ENCODE measurements at places on chromosomes 3 and 15.

GRCh38 chr3:46700772-46701171 lies 420 bp upstream of the TMIE start:
- DNase-seq: no peak

DNA sequence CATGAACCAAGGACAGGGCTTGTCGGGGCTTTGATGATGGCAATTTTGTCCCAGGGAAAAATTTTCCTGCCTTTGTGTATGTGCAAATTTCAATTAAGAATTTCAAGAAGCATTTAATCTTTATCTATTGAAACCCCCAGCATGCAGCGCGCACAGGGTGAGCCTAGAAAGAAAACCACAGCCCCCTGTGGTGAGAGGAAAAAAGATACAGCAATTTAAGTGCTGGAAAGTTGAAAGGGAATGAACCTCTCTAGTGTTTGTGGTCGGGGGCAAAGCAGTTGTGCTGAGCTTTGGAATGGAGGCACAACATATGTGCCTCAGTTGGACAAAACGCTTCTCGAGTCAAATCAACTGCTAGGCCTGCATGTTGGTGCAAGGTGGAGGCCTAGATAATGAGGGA lies 111.8 kb upstream of the C15orf61 start:
- no peak for DNase-seq

DNA sequence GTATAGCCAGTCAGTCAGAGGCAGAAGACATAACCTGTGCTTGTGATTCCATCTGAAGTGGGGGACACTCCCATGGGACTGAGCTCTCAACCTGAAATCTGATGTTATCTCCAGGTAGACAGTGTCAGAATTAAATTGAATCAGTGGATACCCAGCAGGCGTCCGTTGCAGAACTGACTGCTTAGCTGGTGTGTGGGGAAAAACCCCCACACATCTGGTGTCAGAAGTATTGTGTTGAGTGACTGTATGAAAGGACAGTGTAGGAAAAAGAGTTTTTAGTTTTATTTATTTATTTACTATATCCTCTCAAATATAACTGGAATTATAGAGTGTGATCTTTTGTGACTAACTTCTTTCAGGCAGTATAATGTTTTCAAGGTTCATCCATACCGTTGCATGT lies 10.4 kb downstream of the KPNA4 start:
- DNase-seq: no peak

DNA sequence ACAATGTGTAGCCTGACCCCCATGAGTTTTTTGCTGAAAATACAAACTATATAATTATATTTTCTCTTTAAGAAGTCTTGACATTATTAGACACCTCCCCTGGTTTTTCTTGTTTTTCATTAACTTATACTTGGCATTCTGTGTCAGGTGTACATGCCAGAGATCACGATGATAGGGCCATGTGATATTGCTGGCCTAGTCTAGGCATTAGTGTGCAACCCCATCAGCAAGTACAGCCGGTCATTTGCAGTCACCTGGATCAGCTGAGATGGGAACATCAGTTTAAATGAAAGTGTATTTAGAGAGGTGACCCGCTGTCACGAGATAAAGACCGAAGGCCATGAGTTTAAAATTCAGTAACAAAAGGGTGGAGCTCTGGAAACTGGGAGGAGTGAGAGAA lies 12.6 kb upstream of the SPPL2A start:
- no peak for DNase-seq

DNA sequence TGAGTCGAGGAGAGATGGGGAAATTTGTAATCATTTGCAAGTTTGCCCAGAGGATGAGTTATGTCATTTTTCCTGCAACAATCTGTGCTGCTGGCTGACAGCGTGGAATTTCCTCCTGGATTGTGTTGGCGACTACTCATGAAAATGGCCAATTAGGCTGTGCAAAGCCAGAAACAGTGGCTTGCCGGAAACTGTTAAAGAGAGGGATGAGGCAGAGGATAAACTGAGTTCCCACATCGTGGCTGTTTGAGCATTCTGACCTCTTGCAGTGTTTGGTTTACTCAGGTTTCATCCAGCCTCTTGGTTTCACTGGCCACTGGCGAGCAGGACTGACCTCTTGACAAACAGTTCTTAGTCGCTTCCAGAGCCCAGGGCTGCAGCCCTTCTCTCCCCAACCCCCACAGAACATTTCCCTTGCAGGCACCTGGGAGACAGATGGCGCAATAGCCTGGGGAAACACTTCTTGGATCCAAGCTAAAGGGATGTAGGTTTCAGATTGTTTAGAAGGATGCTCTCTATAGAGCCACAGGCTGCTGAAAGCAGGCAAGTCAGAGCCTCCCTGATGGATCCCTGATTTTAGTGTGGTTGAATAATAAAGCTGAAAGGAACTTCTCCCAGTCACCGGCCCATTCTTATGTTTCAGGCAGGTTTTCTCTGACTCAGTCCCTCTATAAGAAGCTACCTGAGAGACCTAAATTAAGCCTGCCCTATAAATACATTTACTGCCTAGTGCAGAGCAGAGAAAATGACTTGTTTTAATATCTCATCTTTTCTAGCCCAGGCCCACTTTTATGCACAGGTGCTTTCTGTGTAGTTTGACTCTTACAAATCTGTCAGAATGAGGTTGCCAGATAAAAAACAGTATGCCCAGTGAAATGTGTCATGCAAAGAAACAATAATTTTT lies 92.8 kb upstream of the UBE2E1 start:
- no peak for DNase-seq

GRCh38 chr3:69325151-69325550 lies 60.7 kb downstream of the FRMD4B start:
- DNase-seq: no peak

- no peak for DNase-seq
These were observed 271.6 kb upstream of the ARRDC4 start for GRCh38 chr15:97688886-97689285.

- no peak for DNase-seq
These were observed 113.9 kb downstream of the OXNAD1 start for GRCh38 chr3:16378920-16379319.

DNA sequence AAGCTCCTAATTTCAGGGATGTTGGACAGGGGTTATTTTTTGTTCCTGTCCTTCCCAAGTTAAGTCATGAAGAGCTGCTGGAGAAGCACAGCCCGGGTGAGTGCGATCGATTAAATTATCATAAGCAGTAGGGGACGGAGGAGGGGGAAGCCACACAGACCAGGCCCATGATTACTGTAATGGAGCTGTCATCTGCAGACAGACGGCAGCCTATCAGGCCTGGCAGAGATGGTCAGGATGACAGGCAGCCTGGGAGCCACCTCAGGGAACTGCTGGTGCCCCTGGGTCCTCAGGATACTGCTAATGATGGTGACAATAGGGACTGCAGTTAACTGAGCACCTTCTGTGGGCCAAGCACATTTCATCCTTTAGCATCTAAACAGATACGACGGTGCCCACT lies 147.7 kb downstream of the RAB11A start:
- DNase-seq: no peak

GRCh38 chr3:28841441-28841840 lies 439.4 kb upstream of the RBMS3 start:
- DNase-seq: no peak

DNA sequence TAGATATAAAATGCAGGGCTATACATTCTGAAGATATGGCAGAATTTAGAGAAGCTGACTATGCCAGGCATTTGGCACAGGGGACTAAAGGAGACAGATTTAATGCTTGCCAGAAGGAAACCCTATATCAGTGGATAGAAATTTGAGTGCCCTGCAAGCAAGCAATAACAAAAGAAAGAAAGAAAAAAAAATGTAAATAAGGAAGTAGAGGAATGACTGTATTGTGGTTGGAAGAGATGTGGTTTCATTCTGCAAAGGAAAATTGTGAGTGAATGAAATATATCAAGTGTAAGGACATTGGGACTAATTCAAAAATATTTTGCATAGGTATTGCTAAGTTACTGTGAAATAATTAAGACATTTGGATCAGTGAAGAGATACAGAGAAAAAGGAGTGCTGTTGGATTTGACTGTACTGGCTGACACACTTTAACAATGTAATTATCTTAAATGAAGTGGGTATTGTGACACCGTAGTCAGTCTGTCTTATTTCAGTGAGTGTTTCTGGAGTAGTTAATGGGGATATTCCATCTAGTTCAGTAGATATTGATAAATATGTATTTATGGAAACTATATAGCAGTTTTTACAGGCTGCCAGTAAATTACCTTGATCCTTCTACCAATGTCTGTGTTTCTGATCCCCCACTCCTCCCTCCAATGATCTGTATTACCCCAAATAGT lies 418.2 kb downstream of the CNTN4 start:
- DNase-seq: no peak

- no peak for DNase-seq
These were observed 146.2 kb downstream of the NFKBIZ start for GRCh38 chr3:101995371-101996046.

GRCh38 chr15:95559875-95560394 lies 770.6 kb upstream of the NR2F2 start:
- no peak for DNase-seq

- no peak for DNase-seq
These were observed 746.7 kb downstream of the NAALADL2 start for GRCh38 chr3:175605851-175606250.

DNA sequence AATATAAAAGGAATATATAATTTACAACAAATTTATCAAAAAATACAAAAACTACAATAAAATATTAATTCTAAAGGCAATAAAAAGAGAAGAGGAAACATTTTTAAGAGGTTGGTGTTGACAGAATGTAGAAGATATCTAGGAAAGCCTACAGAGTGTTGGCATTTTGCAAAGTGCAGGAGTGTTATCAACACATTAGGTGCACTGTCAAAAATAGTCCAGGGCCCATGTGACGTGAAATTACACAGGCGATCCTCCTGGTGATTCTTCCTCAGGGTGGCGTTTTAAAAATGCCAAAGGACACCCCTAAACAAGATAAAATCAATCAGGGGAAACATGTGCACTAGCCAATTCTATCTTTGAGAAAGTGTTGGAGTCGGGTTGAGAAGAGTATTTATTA lies 222.7 kb downstream of the ARPP21 start:
- no peak for DNase-seq

- no peak for DNase-seq
These were observed 365.1 kb upstream of the SLCO3A1 start for GRCh38 chr15:91488452-91488851.

DNA sequence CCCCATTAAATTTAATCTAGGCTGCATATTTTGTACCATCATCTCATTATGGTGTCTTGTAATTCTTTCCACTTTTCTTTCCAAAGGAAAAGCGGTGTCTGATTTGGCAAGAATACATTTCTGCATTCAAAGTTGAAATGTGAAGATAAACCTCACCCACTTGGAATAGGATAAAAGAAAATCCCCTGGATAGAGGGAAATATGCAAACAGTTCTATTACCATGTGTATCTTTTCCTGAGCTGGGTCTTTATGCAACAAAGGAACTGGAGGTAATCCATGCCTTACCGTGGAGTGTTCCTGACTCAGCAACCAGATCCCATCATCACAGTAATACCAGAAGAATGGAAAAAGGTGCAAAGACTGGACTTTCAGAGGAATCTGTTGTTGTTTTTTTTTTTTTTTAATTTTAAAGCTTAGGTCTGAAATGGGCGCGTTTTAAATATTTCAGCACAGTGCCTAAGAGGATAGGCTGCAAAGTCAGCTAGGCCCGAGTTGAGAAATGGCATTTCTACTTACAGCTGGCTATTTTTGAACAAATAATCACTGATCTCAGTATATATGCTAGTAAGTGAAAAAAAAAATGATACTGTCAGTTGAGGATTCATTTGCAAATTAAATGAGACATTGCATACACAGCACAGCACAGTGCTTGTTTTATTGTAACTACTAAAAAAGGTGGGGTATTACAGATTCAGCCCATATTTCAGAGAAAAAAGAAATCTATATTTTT lies 55.5 kb upstream of the ADAMTS9 start:
- DNase-seq: no peak

DNA sequence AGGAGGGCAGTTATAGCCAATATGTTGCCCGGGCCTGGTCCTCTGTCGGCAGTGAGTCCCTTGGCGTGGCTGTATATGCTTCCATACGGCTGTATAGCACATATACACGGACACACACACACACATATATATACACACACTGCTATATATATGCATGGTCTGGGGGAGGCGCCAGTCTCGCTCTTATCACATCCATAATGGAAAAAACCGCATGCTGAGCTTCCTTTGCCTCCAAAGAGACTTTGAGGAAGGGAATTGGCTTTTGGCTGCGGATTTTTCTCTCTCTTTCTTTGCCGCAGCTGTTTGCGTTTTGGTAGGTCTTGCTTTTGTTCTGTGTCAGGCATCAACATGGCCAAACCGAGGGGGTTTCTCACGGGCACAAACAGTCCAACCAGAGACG lies 11.3 kb upstream of the TMEM115 start:
- no peak for DNase-seq

GRCh38 chr15:99509686-99510461 lies 55.9 kb upstream of the MEF2A start:
- DNase-seq: no peak

GRCh38 chr15:96207377-96208006 lies 123.0 kb upstream of the NR2F2 start:
- no peak for DNase-seq

- DNase-seq: no peak
These were observed 34.2 kb downstream of the ATP2B2 start for GRCh38 chr3:10471054-10471688.

GRCh38 chr3:63927422-63928280 lies 15.5 kb upstream of the SCAANT1 start:
- no peak for DNase-seq

DNA sequence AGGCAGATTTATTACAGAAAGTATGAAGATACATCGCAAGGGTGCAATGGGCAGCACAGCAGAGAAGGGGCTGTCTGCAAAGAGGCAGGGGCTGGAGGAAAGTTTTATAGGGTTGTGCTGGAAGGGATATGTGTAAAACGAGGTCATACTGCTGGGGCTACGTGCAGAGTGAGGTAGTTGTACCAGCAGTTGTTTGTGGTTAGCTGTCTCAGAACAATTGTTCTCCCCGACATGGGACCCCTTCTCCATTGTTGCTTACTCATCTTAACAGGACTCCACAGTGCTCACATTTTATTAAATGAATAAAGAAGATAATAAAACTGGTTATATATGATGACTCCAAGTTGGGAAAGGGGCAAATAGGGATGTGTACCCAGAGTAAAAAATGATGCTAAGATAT lies 49.4 kb downstream of the GTPBP8 start:
- DNase-seq: no peak

- no peak for DNase-seq
These were observed 25.1 kb downstream of the SLC24A5 start for GRCh38 chr15:48145923-48146322.

DNA sequence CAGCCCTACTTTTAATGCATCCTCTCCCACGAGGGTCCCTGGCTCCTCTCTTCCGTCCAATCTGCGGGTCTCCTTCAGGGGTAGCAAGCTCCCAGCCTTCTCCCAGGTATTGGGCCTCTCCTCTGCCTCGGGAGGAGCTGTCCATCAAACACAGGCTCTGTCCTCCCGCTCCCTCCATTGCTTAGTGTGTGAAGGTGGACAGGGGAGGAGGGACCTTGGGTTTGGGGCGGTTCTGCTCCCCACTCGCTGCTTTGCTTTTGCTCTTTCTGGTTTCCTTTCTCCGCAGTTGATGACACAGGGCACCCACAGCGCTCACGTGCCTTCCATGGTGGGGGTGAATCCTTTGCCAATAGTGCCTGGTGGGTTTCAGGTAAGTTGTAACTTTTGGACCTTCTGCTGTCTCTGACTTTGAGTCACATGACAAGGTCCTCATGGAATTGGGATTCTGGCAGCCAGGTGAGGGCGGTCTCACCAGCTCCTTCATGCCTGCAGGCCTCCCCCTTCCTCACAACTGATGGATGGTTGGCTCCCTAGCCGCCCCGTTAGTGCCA lies 18.9 kb downstream of the MUC20 start:
- no peak for DNase-seq
